Activated CD8-positive, alpha-beta memory T cell treated with anti-CD3 and anti-CD28 coated beads for 1 hour (primary cell): ENCODE measurements at places on chromosomes 6 and 20.

- DNase-seq = no peak
Observed at GRCh38 chr6:33995309-33996119, 150.4 kb downstream of the GRM4 start.

- DNase-seq = no peak
Observed at GRCh38 chr6:160428069-160428430, 79.9 kb downstream of the SLC22A3 start.

DNA sequence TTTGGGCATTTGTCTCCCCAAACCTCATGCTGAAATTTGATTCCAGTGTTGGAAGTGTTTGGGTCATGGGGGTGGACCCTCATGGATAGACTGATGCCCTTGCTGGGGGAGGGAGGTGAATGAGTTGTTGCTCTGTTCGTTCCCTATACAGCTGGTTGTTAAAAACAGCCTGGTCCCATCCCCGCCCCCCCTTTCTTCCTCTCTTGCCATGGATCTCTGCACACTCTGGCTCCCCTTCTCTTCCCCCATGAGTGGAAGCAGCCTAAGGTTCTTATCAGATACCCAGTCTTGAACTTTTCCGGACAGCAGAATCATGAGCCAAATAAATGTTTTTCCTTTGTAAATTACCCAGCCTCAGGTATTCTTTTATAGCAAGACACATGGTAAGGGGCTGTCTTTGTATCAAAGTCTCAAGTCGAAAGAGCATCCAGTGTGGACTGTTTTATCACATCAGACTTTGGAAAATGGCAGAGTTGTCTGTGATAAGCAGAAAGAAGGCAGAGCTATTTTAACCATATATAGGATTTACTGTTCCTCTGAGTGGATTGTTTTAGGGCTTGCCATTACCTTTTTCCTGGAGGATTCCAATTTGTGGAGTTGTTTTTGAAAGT lies 31.2 kb downstream of the SLC9A8 start:
- no peak for DNase-seq

DNA sequence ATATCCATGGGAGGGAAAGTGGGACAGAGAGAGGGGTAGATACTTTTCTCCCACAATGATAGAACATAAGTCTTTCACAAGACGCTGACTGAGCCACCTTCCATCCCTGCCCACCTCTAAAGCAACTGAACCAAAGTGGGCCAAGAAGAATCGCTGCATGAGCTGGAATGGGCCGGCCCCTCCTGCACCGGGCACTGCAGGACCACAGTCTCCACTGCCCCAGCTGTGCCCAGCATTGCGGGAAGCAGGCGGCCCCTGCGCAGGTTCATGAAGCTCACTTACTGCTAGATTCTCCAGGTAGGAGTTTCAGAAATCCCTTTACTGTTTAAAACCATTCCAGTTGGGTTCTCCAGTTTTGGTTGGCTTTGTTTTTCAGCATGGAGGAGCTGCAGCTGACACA lies 32.0 kb upstream of the CST7 start:
- no peak for DNase-seq

- DNase-seq = no peak
Observed at GRCh38 chr6:43833223-43833995, 63.4 kb downstream of the VEGFA start.
